Fibroblast of skin of scalp (primary cell): ENCODE measurements at places on chromosomes 7 and 10.
A peak's percentile ranks its signal among the peaks of the same experiment; 100 is the strongest.

DNA sequence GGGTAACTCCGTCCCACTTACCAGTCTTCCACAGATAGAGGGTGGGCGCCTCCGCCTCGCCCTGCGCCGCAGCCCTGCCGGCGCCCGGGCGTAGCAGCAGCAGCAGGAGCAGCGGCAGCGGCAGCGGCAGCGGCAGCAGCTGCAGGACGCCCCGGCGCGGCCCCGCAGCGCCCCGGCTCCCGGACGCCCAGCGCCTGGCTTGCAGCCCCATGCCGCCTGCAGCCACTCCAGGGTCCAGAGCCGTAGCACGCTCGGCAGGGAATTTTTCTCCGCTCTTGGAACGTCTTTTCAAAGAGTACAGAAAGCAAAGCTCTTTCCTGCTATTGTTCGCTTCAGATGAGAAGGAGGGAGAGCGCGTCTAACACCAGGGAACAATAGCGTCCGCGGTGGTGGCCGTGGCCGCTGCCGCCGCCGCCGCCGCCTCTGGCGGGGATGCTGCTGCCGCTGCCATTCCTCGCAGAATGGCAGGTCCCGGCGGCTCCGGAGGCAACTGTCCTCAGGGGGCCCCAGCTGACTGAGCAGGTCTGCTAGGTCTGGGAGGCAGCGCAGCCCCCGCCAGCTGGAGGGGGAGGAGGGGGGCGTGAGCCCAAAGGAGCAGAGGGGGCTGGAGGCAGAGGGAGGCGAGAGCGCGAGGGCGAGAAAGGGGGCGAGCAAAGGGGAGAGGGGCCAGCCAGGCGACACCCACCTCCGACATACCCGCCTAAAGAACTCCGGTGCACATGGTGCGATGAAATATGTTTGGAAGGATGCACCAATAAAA is at the start of gene THSD7A:
Gene THSD7A, minus strand, starts transcription at position 463 of the 760 bp plus-strand sequence. Its CDS starts 252 bp downstream, at position 211.
- DNase-seq = peak; percentile 52

- DNase-seq = no peak
Observed at GRCh38 chr7:146654048-146654447, 537.4 kb downstream of the CNTNAP2 start.

GRCh38 chr7:127911968-127912511 is 119.2 kb downstream of the LRRC4 start:
- no peak for DNase-seq

- DNase-seq = no peak
Observed at GRCh38 chr10:35909121-35909720, 267.1 kb upstream of the FZD8 start.

DNA sequence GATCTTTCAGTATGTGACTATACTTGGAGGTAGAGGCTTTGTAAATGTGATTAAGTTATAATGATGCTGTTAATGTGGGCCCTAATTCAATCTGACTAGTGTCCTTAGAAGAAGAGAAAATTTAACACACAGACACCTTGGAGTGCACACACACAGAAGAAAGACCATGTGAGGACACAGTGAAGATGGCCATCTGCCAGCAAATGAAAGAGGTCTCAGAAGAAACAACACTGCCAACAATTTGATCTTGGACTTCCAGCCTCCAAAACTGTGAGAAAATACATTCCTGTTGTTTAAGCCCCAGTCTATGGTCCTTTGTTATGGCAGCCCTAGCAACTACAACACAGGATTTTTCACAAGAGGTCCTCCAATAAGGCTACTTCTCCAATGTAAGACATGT is 120.9 kb upstream of the ABCB5 start:
- no peak for DNase-seq

GRCh38 chr7:101174322-101174854 is 5.7 kb downstream of the NAT16 start:
- no peak for DNase-seq

- no peak for DNase-seq
Observed at GRCh38 chr10:86244297-86245014, 122.1 kb downstream of the GRID1 start.

DNA sequence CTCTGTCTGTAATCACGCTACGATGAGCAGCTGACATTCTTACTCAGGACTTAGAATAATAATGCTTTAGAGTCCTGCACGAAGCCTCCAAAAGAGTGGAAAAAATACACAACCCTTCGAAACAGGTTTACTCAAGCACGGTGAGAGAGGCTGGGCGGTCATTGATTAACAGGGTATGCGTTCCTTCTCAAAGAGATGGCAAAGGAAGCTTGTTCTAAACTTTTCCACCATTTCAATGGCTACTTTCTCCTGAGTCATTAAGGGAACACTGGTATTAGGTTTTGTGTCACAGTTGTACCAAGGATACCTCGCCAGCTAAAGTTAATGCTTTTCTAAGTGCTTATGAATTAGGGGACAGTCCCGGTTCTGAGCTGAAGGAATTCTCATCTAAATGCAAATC is 141.9 kb upstream of the RHEB start:
- DNase-seq = no peak

- DNase-seq = no peak
Observed at GRCh38 chr7:31341141-31341540, 615 bp upstream of the NEUROD6 start.

- DNase-seq = peak; percentile 69
Observed at GRCh38 chr7:31776616-31777015, 89.6 kb downstream of the PPP1R17 start.

DNA sequence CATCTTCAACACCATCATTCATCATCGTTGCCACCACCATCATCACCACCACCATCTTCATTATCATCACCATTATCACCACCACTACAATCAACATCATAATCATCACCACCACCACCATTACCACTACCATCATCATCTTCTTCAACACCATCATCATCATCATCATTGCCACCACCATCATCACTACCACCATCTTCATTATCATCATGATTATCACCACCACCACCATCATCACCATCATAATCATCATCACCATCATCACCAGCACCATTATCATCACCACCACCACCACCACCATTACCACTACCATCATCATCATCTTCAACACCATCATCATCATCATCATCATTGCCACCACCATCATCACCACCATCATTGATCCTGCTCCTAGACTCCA is 112.7 kb downstream of the OAT start:
- no peak for DNase-seq

DNA sequence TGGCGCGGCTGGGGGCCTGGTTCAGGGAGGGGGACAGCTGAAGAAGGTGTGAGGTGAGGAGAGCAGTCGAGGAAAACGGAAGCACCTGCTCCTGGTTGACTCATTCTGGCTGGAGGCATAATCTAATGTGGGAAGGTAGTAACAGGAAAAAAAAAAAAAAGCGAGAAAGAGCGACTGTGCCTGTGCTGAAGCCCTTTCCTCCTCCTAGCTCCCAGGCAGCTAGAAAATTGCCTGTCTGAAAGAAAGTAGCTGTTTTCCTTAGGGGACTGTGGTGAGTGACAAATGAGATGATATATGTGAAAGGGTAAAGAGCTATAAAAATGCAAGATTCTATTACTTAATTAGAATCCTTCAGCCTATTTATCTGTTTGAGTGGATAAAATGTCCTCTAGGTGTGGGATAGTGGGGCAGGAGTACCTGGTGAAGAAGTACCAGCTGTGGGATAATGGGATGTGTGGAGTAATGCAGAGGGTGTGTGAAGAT is 4.9 kb upstream of the MEST start:
- no peak for DNase-seq

- DNase-seq = peak; percentile 96
Observed at GRCh38 chr7:42677751-42678699, 233.8 kb downstream of the C7orf25 start.

DNA sequence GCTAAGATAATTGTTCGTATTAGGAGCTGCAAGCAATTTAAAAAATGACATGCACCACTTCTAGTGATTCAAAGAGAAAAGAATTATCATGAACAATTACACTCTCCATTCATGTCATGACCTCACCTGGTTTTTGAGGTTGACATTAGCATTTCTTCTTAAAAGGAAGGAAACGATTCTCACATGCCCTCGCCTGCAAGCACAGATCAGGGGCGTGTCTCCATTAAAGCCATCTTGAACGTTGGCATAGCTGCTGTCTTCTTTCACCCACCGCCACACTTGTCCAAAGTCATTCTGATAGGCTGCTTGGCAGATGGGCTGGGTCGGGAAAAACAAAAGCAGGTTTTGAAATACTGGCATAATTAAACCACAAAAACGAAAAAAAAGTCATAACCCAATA is 19.9 kb downstream of the ANKRD22 start:
- DNase-seq = no peak

DNA sequence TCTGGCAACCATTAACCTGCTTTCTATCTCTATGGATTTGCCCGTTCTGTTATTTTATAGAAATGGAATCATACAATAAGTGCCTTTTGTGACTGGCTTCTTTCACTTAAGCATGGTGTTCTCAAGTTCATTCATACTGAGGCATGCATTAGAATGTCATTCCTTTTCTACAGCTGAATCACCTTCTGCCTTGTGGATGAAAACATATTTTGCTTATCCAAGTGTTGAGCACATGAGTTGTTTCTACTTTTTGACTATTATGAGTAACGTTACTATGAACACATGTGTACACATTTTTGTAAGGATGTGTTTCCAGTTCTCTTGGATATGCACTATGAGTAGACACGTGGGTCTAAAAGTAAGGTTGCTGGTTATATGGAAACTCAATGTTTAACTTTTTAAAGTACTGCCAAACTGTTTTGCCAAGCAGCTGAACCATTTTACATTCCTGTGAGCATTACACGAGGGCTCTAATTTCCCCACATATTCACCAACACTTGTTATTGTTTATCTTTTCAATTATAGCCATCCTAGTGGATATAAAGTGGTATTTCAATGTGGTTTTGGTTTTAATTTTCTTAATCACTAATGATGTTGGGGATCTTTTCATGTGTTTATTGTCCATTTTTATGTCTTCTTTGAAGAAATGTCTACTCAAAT is 241.3 kb downstream of the FANK1 start:
- DNase-seq = peak; percentile 54

- DNase-seq = no peak
Observed at GRCh38 chr7:20470082-20470481, 139.4 kb downstream of the ITGB8 start.

GRCh38 chr7:119175911-119176627 is 951.6 kb downstream of the ANKRD7 start:
- DNase-seq = peak; percentile 53

DNA sequence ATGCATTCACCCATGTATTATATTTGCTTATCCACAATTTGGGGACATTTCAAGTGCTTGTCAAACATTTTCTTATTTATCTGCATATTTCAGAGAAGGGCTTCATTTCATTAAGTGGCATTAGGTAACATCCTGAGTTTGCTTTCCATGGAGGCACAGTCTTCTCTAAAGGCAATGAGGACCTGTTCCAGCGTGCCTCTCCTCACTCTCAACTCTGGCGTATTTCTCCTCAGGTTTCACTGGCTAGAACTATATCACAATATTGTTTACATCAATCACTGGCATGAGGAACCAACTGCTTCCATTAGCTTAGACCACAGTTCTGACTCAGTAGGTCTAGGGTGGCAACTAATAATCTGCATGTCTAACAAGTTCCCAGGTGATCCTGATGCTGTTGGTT is 177.2 kb downstream of the TAX1BP1 start:
- DNase-seq = no peak

- DNase-seq = no peak
Observed at GRCh38 chr7:127870231-127870907, 160.9 kb downstream of the LRRC4 start.
